ENCODE measurements at places on chromosomes 5 and 9. TPM values are rescaled to one million over a fixed set of nuclear protein-coding genes. Genes with fewer than 3 reads are reported as not detected.

- H3K4me3 ChIP-seq: no peak overlapping the region
- no peak overlapping the region for H3K27ac ChIP-seq
Measured at GRCh38 chr5:140207250-140207964, 32.4 kb downstream of the CYSTM1 start.

DNA sequence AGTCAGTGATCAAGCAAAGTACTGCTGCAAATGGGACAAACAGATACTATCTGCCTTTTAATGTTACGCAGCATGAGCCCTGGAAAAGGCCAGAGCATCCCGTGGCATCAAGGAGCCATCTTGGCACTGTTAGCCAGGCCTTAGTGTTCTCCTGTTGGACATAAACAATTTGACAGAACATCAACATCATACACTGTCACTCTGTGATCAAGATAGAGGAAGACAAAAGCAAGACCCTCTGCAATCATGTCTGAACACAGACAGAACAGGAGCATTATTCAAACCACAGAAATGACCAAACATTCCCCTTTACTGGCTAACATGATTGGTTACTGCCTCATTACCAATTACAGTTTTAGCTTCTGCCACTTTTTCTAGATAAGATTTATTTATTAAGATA lies 21.2 kb upstream of the ROPN1L start:
- no peak for DNase-seq
- no peak overlapping the region for H3K4me3 ChIP-seq
- H3K4me1 ChIP-seq: no peaks in the 10 kb centered on the region
- peaks cover 45% of the 10 kb centered on the region for H3K36me3 ChIP-seq

- H3K36me3 ChIP-seq: no peaks in the 10 kb centered on the region
- no peak overlapping the region for H3K4me3 ChIP-seq
- peaks cover 81% of the 10 kb centered on the region for H3K27me3 ChIP-seq
- no peaks in the 10 kb centered on the region for H3K4me1 ChIP-seq
- peak overlapping the region; percentile 57 for H3K27ac ChIP-seq
Measured at GRCh38 chr9:130946766-130947617, 7.9 kb upstream of the FIBCD1 start.

- H3K27me3 ChIP-seq: no peaks in the 10 kb centered on the region
- no peak overlapping the region for H3K4me3 ChIP-seq
- H3K36me3 ChIP-seq: peaks cover 32% of the 10 kb centered on the region
- H3K4me1 ChIP-seq: no peaks in the 10 kb centered on the region
Measured at GRCh38 chr9:135840539-135840938, 66.8 kb downstream of the CAMSAP1 start.

GRCh38 chr5:124902097-124902821 lies 155.8 kb upstream of the ZNF608 start:
- H3K36me3 ChIP-seq: no peaks in the 10 kb centered on the region
- no peak for DNase-seq
- no peaks in the 10 kb centered on the region for H3K27me3 ChIP-seq
- peaks cover 59% of the 10 kb centered on the region for H3K4me1 ChIP-seq
- peak overlapping the region; percentile 71 for H3K27ac ChIP-seq

GRCh38 chr5:123181394-123181801 lies 92.4 kb downstream of the PRDM6 start:
- H3K4me3 ChIP-seq: no peak overlapping the region
- H3K36me3 ChIP-seq: no peaks in the 10 kb centered on the region
- DNase-seq: no peak
- H3K4me1 ChIP-seq: no peaks in the 10 kb centered on the region
- H3K27ac ChIP-seq: no peak overlapping the region
- peaks cover 13% of the 10 kb centered on the region for H3K27me3 ChIP-seq

GRCh38 chr5:74326571-74327338 lies 313.8 kb downstream of the ENC1 start:
- H3K4me3 ChIP-seq: peak overlapping the region; percentile 59
- peak overlapping the region; percentile 88 for H3K27ac ChIP-seq
- no peaks in the 10 kb centered on the region for H3K36me3 ChIP-seq
- no peaks in the 10 kb centered on the region for H3K27me3 ChIP-seq
- peaks cover 26% of the 10 kb centered on the region for H3K4me1 ChIP-seq

DNA sequence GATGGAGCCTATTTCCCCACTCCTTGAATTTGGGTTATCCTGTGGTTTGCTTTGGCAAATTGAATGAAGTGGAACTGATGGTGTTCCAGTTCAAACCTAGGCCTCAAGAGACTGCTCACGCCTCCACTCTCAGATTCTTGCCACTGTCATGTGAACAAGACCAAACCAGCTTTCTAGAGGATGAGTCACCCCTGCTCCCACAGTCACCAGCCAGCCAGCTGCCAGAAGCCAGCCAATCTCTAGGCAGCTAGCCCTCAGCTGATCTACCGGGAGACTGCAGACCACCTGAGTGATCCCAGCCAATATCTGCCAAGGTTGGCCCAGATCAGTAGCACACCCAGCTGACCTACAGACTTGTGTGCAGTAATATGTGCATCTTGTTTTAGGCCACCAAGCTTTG lies 300.6 kb downstream of the TMEM38B start:
- H3K27ac ChIP-seq: peak overlapping the region; percentile 34
- H3K36me3 ChIP-seq: no peaks in the 10 kb centered on the region
- peaks cover 9% of the 10 kb centered on the region for H3K4me1 ChIP-seq
- H3K27me3 ChIP-seq: no peaks in the 10 kb centered on the region
- no peak for DNase-seq

DNA sequence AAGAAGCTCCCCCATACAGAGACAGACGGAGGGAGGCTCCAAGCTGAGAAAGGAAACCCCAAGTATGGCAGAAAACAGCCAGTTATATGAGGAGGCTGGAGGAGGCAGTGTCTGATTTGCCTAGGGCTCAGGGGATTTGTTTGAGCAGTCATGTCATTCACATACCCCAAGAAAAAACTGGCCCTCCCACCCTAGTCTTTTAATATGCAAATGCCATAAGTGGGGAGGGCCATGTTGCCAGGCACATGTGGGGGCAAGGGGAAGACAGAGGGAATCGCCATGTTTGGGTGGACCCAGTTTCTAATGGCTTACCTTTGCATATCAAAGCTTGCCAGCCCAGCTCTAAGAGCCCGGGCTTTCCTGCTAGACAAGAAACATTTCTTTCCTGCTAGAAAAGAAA lies 1163.8 kb downstream of the TAF11L14 start:
- no peak for DNase-seq
- H3K4me3 ChIP-seq: no peak overlapping the region
- H3K4me1 ChIP-seq: no peaks in the 10 kb centered on the region
- H3K27me3 ChIP-seq: no peaks in the 10 kb centered on the region
- H3K27ac ChIP-seq: no peak overlapping the region

DNA sequence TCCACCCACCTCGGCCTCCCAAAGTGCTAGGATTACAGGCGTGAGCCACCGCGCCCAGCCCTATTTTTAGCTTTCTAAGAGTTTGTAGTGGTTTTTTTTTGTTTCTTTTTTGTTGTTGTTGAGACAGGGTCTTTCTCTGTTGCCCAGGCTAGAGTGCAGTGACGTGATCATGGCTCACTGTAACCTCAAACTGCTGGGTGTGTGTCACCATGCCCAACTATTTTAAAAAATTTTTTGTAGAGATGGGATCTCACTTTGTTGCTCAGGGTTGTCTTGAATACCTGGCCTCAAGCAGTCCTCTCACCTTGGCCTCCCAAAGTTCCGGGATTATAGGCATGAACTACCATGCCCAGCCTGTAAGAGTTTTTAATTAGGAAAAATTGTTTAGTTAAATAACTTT lies 145.3 kb upstream of the SH3GL2 start:
- H3K27me3 ChIP-seq: no peaks in the 10 kb centered on the region
- no peak overlapping the region for H3K27ac ChIP-seq
- no peak for DNase-seq

DNA sequence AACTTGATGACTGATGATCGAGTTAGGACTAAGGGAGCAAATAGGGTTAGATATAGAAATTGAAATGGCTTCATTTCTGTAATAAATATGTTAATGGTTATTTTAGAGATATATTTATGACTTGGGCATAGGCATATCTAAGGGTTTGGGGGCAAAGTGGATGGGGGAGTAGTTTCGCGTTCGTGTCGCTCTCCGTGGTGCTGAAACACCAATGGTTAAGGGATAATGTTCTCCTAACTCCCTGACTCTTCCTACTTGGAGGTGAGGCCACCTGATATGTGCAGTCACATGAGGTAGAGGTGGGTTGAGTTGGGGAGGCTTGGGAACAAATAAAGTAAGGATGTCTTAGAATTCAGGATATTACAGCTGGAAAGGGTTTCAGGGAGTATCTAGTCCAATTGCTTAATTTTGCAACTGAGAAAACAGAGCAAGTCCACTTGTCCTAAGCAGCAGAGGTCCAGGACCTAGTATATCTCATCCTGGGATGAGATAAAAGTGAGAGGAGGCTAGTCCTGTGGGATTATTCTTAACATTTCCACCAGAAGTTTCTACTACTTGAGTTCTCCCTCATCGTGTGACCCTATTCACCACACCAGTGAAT lies 44.0 kb upstream of the MAP1B start:
- no peak for DNase-seq
- H3K4me1 ChIP-seq: peaks cover 19% of the 10 kb centered on the region
- H3K27me3 ChIP-seq: peaks cover 9% of the 10 kb centered on the region

- DNase-seq: no peak
- H3K4me3 ChIP-seq: no peak overlapping the region
- H3K27me3 ChIP-seq: peaks cover 6% of the 10 kb centered on the region
- H3K36me3 ChIP-seq: peaks cover 6% of the 10 kb centered on the region
- H3K4me1 ChIP-seq: peaks cover 3% of the 10 kb centered on the region
Measured at GRCh38 chr9:110842169-110842568, 173.6 kb downstream of the MUSK start.

GRCh38 chr9:72038890-72039410 lies 21.5 kb downstream of the C9orf57 start:
- peaks cover 8% of the 10 kb centered on the region for H3K27me3 ChIP-seq
- H3K27ac ChIP-seq: no peak overlapping the region

GRCh38 chr5:10372726-10373709 lies 19.5 kb downstream of the MARCHF6 start:
- no peak overlapping the region for H3K27ac ChIP-seq
- no peak for DNase-seq
- peaks cover 35% of the 10 kb centered on the region for H3K36me3 ChIP-seq
- H3K27me3 ChIP-seq: no peaks in the 10 kb centered on the region

DNA sequence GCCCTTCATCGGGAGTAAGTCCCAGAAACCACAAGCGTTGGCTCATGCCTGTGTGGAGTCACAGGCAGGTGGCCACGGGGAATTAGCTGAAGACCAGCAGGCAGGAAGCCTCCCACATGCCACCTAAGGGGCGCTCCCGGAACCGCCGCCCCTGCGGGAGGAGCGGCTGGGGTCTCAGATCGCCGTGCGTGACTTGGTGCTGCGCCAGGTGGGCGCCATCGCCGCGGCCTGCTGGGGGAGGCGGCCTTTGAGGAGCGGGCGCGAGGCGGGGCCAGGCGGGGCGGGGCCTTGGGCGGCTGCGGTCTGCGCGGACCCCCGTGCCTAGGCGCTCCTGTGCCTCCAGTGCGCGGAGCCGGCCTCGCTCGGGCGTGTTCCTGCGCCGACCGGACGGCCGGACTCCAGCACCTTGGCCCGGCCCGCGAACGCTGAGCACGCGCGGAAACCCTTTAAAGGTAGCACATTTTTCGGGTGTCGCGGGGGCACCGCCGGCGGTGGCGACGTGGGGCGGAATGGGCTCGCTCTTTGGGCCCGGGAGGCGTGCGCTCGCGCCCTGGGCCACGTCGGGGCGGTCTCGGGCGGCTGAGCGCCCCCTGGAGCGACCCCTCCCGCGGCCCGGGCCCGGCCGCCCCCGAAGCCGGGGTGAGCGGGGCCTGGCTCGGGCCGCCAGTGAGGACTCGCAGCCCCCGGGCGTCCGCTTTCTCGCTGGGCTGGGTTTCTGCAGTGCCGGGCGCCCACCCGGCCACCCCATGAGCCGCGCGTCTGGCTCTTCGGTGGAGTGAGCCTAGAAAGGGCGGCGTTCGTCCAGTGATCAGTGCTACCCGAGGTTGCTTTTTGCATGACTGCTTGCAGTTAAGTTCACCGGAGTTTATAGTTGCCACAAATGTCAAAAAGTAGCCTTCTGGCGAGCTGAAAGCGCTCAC lies 24.5 kb downstream of the LECT2 start:
- peaks cover 81% of the 10 kb centered on the region for H3K27me3 ChIP-seq
- H3K36me3 ChIP-seq: no peaks in the 10 kb centered on the region

GRCh38 chr9:7042124-7042523 lies 284.4 kb downstream of the KDM4C start:
- H3K36me3 ChIP-seq: peaks cover 14% of the 10 kb centered on the region
- no peaks in the 10 kb centered on the region for H3K27me3 ChIP-seq
- H3K4me1 ChIP-seq: peaks cover 6% of the 10 kb centered on the region

- no peaks in the 10 kb centered on the region for H3K27me3 ChIP-seq
- H3K36me3 ChIP-seq: no peaks in the 10 kb centered on the region
- H3K27ac ChIP-seq: no peak overlapping the region
- H3K4me3 ChIP-seq: peak overlapping the region; percentile 88
- H3K4me1 ChIP-seq: no peaks in the 10 kb centered on the region
Measured at GRCh38 chr9:128702949-128703615, 779 bp downstream of the PKN3 start.

GRCh38 chr5:136057401-136058038 lies 28.7 kb downstream of the TGFBI start:
- H3K4me1 ChIP-seq: peaks cover 61% of the 10 kb centered on the region

DNA sequence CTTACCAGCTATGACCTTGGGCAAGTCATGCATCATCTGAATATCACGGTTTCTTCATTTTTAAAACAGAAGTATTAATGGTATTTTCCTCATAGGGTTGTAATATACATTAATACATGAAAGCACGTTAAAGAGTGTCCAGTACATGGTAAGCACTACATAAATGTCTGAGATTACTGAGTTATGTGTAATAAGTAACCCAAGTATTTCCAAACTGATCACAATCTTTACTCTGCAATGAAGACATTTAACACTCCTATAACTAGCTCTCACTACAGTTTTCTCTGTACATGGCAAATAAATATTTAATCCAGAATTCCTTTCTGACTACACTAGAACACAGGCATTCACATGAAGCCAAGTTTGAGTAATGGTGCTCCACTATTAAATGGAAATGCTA lies 4.0 kb downstream of the GLDC start:
- peaks cover 63% of the 10 kb centered on the region for H3K27me3 ChIP-seq
- no peaks in the 10 kb centered on the region for H3K36me3 ChIP-seq
- no peak for DNase-seq
- peaks cover 14% of the 10 kb centered on the region for H3K4me1 ChIP-seq
- no peak overlapping the region for H3K27ac ChIP-seq
- no peak overlapping the region for H3K4me3 ChIP-seq

BTNL9 gene
- 0.39 TPM for total RNA-seq

IFNA13 gene
- not detected for total RNA-seq

SLC4A9 gene
- not detected for total RNA-seq

PCDHGB1 gene
- total RNA-seq: 1.8 TPM
